ENCODE measurements at places on chromosomes 11 and 22.
A peak's percentile ranks its signal among the peaks of the same experiment; 100 is the strongest.

DNA sequence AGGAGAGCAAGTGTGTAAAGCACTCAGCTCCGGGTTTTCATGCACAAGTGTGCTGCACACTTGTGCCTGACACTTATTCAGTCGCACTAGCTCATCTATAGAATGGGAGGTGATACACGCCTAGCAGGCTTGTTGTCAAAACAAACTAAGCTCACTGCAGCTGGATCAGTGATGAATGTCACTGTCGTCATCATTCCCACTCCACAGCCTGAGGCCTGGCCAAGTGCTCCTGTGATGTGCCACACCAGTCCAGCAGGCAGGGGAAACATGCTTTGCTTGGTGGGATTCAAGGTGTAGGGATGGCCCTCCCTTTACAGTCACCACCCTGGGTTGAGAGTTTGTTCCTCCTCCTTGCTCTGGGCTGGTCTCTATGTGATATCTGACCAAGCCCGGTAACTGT, 6.8 kb downstream of the MPST start:
- DNase-seq, result no peak

GRCh38 chr11:72078477-72078876, 1.9 kb downstream of the NUMA1 start:
- no peak for DNase-seq

GRCh38 chr22:44271010-44271500, 41.7 kb downstream of the SHISAL1 start:
- DNase-seq, result no peak

DNA sequence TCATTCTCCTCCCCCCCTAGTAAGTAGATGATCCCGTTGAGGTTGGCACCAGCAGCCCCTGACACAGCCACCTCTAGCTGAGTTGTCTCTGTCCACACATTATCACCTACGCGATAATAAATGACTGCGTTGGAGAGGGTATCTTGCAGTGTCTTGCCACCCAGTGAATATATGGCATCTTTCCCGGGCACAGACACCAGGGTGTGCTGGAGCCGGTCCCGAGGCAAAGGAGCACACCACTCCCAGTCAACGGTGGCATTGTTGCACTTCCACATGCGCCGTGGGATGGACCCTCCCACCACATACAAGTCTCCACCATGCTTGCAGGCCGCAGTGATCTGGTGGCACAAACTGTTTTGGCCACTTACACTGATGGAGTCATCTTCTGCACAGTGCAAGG, 5.4 kb downstream of the KBTBD4 start:
- no peak for DNase-seq

- DNase-seq, result no peak
Measured at GRCh38 chr11:75330291-75330690, 21.2 kb downstream of the ARRB1 start.

- DNase-seq, result no peak
Measured at GRCh38 chr11:61339490-61339878, 6.5 kb downstream of the TKFC start.

- DNase-seq, result no peak
Measured at GRCh38 chr11:70402685-70403084, 4.4 kb downstream of the CTTN start.

- no peak for DNase-seq
Measured at GRCh38 chr11:12052676-12053605, 44.5 kb upstream of the DKK3 start.

DNA sequence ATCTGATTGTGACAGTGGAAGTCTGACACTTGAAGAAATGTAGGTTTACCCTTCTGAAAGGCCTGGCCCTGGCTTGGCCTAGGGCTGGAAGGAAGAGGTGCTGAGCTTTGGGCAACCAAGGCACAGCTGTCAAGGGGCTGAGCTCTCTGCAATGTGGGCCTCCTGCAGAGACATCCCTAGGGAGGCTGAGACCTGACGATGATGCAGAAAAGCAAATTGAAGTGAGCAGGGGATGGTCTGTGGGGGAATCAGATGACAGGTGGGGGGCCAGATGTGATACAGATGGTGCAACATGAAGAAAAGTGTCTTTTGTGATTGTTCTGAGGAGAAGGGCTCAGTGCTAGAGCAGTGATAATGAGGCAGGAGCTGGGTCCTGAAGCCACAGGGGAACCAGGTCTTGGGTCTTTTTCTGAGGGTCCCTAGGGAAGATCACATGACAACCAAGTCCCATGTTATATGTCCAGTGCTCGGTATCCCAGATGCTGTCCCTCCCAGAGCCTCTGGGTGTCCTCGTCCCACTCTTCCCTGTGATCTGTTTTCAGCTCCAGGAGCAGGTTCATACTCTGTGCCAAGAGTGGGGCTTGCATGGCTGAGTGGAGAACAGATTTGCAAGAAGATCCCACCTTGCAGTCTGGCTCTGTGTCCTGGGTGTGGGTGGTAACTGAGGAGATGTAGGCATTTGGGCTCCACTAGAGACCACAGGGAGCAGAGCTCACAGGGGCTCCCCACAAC, 79.9 kb upstream of the VPREB1 start:
- no peak for DNase-seq

GRCh38 chr11:442611-443081, 835 bp upstream of the ANO9 start:
- no peak for DNase-seq

DNA sequence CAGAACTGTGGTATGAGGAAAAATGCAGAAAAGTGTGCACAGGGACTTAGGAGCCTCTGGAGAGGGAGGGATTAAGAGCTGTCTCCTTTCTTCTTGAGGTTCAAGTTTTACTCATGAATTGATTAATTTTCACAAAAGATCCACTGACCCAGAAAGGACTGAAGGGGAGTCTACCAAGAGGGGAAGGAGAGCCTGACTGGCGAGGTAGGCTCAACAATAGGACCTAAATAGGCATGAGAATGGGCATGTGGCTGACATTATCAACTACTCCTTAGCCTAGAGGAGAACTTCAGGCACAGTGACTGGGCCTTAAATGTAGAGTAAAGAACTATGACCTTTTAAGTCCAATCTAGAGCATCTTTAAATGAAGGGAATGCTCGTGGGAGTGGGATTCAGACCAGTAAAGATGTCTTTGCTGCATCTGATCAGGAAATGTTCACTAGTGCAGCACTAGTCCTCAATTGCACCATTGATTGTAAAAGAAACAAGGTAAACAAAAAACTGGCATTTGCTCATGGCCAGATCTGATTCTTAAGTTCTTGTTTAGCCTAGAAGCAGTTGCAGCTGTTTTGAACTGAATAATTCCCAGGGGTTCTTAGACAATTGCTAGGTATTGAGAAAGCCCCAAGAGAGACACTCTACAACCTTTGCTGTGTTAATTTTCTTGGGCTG, 135.6 kb downstream of the RAB38 start:
- DNase-seq, result no peak

DNA sequence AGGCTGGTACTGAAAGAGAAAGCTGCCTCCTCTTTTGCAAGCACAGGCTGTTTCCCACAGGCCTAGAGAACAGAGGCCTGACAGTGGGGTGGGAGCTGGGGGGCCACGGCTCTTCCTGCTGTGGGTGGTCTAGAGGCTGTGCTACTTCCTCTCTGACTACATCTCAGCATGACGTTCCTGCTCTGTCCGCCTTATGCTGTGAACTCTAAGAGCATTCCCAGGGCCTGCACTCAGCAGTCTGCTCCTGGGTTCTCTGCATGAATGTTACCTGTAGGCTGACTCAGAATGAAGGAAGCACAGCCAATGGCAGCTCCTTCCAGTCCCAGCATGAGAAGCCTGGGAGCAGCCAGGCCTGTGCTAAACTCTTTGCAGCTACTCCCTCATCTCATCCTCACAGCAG, 534.3 kb downstream of the NTM start:
- DNase-seq, result no peak

GRCh38 chr22:22696104-22696503, 51.7 kb downstream of the GGTLC2 start:
- no peak for DNase-seq

DNA sequence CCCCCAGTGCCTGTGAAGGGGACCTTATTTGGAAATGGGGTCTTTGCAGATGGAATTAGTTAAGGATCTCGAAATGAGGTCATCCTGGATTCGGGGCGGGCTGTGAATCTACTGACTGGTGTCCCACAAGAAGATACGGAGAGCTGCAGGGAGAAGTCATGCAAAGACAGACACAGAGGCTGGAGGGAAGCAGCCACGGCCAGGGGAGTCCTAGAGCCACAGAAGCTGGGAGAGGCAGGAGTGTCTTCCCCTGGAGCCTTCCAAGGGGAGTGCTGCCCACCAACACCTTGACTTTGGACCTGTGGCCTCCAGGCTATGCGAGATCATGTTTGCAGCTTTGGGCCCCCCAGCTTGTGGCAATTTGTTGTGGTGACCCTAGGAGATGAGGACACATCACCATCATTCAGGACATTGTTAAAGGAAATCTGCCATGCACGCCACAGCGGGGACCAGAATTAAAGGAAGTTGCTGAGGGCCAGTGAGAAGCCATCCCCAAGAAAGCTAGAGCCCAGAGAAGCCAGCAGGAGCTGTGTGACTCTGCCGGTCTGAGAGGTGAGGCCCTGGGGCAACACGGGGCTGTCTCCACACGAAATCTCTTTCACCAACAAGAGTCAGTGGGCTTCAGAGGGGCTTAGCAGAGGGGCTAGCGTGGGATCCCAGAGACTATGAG, 434.7 kb downstream of the BRD1 start:
- DNase-seq, result no peak

GRCh38 chr22:25564320-25564978, at the start of gene GRK3:
Gene GRK3, plus strand, starts transcription at chr22:25564675. Its CDS starts 366 bp downstream, at chr22:25565041.
- peak; percentile 77 for DNase-seq

- no peak for DNase-seq
Measured at GRCh38 chr11:64877390-64878222, 815 bp downstream of the EHD1 start.

Measured in HEK293T (cell line).